ENCODE measurements at places on chromosomes 3 and 15.

GRCh38 chr3:29805757-29806156 lies 524.9 kb downstream of the RBMS3 start:
- no peak for DNase-seq

GRCh38 chr3:153639631-153640030 lies 477.6 kb downstream of the RAP2B start:
- no peak for DNase-seq

DNA sequence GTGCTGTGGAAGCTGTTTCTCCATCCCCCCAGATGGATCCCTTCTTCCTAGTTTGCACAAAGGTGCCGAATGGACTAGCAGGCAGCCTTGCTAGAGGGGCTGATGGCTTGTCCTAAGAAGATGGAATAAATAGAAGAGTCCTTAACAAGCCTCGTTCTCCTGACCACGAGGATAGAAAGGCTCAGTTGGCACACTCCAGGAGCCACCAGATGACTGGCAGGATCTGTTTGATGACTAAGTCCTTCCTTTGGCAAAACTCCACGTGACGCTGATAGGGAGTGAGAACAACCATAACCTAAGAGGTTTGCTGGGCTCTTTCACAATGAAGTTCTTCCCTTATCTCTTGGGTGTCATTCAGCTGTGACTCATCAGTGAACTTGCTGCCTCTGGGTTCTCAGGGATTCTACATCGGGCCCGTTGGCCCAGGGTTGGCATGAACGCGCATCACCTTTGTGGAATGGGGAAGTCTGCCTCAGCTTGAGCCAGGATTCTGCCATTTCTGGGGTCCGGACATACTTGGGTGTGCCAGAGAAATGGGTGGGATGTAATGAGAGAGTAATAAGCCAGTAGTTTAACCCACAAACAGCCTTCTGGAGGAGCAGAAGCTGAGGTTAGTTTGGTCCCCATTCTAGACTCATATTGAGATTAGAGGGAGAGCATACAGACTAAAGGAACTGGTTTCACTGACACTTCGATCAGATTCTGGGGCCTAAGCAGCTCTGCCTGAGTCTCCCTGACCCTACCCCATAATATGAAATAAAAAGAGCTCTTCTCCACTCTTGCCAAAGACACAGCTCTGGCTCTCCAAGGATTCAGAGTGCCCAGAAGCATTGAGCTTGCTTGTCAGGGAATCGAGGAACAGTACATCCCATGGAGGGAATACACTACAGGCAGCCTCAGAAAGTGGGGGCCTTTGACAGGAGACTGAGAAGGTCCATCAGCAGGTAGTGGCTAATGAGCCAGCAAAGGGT lies 2.0 kb upstream of the MELTF start:
- peak; percentile 97 for DNase-seq

GRCh38 chr3:62718011-62718410 lies 157.2 kb downstream of the CADPS start:
- no peak for DNase-seq

- no peak for DNase-seq
These were observed 34.4 kb downstream of the B3GNT5 start for GRCh38 chr3:183287301-183287971.

- DNase-seq = no peak
These were observed 363.6 kb upstream of the GOLIM4 start for GRCh38 chr3:168459226-168459784.

DNA sequence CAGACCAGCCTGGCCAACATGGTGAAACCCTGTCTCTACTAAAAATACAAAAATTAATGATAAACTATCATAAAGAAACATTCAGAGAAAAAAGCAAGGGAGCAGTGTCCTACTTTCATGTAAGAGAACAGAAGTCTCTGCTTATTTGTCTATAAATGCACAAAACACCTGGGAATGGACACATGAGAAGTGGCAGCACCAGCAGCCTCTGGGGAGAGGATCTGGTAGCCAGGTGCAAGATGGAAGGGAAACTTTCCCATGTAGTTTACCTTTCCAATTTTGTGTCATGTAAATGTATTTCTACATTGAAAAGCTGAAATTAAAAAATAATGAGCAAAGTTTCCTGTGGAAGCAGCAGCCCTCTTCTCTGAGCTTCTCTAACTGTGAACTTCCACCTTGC lies 18.8 kb downstream of the SCAP start:
- no peak for DNase-seq

DNA sequence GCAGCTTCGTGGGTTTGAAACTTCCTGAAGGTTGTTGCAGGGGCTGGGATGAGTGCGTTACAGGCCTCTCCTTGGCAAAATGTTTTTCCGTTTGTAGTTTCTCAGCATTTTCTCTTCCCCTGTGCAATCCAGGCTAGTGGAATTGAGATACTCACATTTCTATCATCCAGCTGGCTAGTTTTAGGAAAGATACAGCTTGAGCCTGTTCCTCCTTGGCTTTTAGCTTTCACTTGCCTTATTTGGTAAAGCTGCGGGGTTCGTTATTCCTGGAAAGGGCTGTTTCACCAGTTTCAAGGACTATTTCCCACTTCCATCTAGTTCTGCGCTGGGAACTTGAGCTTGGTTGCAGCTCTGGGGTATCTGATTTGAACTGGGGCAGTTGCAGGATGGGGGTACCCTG lies 90.3 kb downstream of the ITPR1 start:
- DNase-seq = no peak

GRCh38 chr3:37210230-37210629 lies 35.8 kb upstream of the LRRFIP2 start:
- DNase-seq = peak; percentile 57

DNA sequence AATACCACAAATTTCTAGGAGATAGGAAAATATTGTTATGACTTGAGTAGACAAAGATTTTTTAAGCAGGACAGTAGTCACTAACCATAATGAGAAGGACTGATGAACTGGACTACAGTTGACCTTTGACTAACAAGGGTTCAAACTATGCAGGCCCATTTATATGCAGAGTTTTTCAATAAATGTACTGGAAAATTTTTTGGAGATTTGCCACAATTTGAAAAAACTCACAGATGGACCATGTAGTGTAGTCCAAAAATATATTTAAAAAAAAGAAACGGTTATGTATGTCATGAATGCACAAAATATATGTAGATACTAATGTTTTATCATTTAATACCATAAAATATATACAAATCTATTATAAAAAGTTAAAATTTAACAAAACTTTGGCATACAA lies 151.8 kb downstream of the LRRN1 start:
- DNase-seq = no peak

DNA sequence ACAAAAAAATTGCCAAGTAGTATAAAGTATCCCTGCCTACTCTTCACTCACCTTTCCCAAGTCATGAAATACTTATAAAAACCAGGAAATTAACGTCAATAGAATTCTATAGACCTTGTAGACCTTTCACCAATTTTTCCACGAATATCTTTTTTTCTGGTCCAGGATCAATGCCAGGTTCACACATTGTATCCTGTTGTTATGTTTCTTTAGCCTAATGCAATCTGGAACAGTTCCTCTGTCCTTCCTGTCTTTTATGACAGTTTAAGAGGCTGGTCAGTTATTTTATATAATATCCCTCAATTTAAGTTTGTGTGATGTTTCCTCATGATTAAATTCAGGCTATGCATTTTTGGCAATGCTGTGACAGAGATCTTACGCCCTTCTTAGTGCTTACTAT lies 63.2 kb upstream of the MAGI1 start:
- no peak for DNase-seq

DNA sequence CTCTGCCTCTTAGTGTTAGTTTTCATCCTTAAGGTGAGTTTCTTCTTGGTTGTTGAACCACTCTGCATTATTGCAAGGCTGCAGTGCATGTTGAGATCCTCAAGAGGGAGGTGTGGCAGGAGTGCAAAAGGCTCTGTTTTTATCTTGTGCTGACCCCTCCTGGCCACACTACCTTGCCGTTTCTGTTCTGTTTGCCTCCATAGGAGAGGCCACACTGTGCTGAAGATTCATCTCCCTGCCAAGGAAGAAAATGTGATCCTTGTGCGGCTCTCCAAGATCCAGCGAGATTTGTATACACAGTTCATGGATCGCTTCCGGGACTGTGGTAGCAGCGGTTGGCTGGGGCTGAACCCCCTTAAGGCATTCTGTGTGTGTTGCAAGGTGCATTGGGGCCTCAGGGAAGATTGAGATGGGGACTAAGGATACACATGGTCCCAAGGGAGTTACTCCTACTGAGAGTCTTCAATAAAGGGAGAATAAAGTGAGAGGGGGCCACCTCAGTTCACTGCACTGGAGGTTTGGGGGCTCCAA lies 33.0 kb upstream of the TEX264 start:
- DNase-seq = no peak

DNA sequence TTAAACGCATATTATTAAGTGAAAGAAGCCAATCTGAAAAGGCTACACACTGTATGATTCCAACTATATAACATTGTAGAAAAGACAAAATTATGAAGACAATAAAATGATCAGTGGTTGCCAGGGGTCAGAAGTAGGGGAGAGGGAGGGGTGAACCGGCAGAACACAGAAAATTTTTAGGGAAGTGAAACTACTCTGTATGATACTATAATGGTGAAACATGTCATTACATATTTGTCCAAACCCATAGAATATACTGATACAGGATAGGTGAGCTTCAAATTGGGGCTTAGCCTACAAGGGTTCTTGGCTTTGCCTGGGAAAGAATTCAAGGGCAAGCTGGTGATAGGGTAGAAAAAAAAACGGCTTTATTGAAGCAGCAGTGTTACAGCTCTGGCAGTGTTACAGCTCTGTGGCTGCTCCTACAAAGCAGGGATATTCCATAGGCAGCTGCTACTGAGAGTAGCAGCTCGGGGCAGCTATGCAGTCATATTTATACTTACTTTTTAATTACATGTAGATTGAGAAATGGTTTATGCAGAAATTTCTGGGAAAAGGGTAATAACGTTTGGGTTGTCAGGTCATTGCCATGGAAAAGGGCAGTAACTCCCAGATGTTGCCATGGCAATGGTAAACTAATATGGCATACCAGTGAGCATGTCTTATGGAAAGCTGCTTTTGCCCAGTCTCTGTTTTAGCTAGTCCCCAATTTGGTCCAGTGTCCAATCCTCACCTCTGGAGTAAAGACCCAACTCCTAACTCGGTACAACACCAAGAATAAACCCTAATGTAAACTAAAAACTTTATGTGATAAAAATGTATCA lies 125.1 kb upstream of the SLC25A36 start:
- no peak for DNase-seq

DNA sequence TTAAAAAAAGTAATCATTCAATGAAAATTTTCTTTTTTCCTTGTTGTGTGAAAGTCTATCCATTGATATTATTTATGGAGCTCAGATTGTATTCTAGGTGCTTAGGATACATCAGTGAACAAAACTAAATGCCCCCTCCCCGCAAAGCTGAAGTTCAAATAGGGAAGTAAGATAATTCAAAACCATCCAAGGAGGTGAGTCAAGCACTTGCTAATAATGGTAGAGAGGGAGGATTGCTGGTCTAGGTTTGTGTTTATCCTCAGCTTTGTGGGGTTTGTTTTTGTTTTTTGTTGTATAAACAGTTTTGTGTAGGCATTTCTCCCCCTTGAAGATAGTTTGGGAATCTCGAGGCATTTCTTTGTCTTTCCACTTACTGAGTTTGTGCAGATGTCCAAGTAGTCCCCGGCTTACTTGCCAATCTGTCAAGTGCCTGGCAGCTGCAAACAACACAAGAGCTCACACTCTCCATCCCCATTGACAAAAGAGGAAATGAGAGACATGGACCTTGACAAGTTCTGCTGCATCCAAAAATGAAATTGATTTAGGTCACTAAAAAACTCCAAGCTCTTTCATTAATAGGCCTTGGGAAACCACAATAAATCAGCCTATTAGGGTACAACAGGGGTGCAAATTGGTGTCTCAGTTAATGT lies 575.8 kb upstream of the TBL1XR1 start:
- DNase-seq = no peak

- DNase-seq = no peak
These were observed 396.3 kb upstream of the PROK2 start for GRCh38 chr3:72181251-72181650.

DNA sequence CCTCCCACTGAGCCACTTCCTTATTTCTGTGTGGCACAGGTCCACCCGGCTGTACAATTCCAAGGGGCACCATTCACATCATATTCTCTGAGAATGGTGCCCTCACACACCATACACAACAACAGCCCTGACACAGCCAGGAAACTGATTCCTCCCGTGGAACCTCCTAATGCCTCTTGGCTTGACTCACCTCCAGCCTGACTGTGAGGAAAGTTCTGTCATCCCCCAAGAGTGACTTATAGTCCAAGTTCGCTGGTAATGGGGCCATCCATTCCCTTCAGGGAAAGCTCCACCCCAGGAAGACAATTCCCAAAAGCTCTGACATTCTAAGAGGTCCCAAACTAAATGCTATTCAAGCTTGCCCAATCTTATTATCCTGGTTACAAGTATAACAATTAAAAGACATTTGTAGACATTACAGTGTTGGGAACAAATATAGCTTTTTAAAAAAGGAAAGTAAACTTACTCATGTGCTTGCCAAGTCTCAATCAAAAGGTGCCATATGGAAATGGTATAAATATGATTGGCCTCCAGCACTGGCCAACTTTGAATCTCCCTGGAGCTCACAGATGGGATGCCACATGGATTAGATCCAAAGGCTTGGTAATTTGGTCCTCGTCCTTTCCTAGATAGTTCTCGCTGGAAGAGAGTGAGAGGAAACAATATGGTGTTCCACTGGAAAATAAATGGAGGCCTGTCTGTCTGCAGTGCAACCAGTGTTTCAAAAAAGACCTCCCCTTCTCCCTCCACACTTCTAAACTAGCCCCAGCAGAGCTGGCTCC lies 56.3 kb upstream of the PSMD6 start:
- no peak for DNase-seq

GRCh38 chr15:41043276-41043951 lies 72.7 kb downstream of the INO80 start:
- peak; percentile 77 for DNase-seq

- no peak for DNase-seq
These were observed 193.8 kb downstream of the SCAPER start for GRCh38 chr15:76711351-76711827.

DNA sequence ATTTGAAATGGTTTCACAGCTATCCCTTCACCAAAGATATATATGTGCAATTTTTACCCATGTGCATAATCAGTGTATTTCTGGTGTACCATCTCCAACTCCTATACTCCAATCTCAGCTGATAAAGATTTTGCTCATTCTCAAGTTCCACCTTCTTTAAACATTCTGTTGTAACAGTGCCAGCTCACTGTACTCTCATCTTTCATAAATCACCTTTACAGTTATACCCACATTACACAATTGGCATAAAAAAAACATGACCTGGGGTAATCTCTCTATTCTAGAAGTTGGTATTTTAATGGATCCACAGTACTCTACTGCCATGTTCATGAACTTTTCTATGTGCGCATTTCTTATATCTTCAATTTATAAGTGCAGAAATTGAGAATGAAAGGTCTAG lies 339.9 kb upstream of the DPH6 start:
- DNase-seq = no peak

- DNase-seq = no peak
These were observed 443.3 kb downstream of the VGLL3 start for GRCh38 chr3:86547692-86548091.

GRCh38 chr15:79117442-79118204 lies 27.0 kb upstream of the RASGRF1 start:
- no peak for DNase-seq

GRCh38 chr3:46881596-46882376 lies 4.3 kb downstream of the PTH1R start:
- DNase-seq = no peak

- no peak for DNase-seq
These were observed at the start of gene COL6A6 for GRCh38 chr3:130516645-130517512. TSS of gene COL6A6 (plus strand) at chr3:130517177. CDS start at chr3:130560365, 43,188 bp downstream.

Measured in AG04449 (cell line).